ENCODE measurements at places on chromosomes 5 and 9.
A peak's percentile ranks its signal among the peaks of the same experiment; 100 is the strongest.

DNA sequence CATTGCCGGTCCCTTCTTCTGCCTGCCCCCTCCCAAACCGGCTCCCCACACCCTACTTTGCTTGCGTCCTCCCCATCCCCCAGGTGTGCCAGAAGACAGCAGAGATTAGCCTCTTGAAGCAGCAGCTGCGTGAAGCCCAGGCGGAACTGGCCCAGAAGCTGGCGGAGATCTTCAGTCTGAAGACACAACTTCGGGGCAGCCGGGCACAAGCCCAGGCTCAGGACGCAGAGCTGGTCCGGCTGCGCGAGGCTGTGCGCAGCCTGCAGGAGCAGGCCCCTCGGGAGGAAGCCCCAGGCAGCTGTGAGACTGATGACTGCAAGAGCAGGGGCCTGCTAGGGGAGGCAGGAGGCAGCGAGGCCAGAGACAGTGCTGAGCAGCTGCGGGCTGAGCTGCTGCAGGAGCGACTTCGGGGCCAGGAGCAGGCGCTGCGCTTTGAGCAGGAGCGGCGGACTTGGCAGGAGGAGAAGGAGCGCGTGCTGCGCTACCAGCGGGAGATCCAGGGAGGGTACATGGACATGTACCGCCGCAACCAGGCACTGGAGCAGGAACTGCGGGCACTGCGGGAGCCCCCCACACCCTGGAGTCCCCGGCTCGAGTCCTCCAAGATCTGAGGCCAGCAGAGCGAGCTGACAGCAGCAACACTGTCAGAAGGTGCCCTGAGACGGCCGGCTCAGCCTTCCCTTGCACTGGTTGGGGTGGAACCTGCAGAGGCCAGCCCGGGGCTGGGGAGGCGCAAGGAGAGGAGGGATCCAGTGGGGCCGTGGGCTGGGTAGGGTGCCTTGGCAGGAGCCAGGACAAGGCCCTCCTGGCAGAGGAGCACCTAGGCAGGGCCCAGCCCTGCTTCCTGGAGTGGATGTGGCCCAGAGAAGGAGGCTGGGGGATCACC, 8.3 kb downstream of the N4BP3 start:
- DNase-seq = no peak

DNA sequence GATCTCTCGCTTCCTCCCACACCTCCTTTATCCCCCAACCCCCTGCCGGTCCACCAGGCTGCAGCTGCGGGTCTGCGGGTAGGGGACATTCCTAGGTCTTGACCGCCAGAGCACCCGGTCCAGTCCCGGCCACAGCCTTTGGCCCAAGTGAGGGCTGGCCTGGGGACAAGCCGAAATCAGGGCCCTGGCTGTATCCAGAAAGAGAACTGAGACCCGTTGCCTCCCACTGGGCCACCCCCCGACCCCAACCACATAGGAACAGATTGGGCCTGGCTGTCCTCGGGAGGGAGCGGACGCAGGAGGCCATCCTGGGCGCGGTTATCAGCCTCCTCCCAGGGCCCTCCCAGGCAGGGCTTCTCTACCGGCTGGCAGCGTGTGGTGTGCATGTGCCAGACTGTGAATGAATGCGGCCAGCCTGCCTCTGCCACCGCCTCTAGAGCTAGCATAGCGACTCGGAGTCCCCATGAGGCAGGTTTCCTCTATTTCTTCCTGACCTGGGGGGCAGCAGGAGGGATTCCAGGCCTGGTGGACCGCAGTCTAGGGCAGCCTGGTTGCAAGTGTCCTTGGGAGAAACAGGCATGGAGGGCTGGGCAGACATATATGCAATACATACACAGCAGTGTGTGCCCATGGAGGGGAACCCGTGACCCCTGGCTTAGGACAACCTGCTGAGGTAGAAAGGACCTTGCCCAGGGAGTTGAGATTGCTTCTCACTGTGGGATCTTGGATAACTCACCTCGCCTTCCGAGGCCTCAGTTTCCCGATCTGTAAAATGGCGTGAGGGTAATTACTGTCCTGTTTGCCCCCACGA, 1.2 kb downstream of the N4BP3 start:
- peak; percentile 37 for DNase-seq

GRCh38 chr9:110753731-110754231, 85.2 kb downstream of the MUSK start:
- no peak for DNase-seq

- no peak for DNase-seq
Measured at GRCh38 chr9:23542438-23542837, 283.6 kb downstream of the ELAVL2 start.

DNA sequence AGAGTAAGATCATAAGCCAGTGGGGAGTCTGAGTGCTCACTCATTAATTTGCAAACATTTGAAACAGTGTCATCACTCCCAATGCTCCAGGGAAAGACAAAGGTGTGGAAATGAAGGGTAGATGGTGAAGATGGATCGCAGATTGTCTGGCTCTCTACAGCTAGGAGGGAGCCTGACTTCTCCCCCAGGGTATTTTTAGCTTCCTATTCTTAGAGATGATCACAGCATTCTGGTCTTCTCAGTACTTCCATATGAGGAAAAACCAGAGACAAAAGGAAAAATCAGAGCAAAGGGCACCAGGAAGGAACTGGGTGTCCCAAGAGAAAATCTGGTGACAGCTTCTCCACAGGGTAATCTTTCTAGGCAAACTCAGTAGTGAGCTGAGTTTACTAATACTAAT, 401.9 kb upstream of the GRIA1 start:
- no peak for DNase-seq

GRCh38 chr9:126615245-126615790, 1.6 kb downstream of the LMX1B start:
- DNase-seq = peak; percentile 64

DNA sequence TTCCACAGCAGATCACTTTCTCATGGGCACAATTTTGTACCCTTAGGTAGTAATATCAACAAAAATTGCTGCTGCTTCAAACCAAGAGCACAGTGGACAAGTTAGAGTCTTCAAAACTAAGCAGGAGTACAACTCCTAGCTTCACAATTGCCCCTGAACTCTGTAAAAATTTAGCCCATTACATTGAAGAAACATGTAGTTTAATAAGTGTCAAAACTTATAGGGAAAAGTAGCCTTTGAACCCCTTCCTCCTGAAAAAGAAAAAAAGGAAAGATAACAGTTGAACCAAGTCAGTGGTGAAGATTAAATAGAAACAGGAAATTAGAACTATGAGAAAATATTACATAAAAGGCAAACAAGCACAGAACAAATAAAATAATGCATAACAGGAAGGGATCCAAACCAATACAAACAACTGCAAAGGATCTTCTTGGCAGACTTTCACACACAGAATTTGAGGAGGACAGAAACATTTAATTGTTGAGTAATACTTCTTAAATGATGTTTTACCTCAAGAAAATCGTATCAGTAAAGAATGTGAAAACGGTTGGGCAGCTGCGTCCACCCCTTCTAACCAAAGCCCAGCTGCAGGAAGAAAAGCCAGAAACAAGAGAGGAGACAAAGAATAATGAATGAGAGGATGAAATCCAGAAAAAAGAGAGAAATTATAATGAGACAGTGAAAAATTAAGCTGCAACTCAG, 636.0 kb downstream of the NR2F1-AS1 start:
- DNase-seq = no peak

GRCh38 chr5:72246954-72247442, 73.0 kb downstream of the MRPS27 start:
- DNase-seq = no peak

DNA sequence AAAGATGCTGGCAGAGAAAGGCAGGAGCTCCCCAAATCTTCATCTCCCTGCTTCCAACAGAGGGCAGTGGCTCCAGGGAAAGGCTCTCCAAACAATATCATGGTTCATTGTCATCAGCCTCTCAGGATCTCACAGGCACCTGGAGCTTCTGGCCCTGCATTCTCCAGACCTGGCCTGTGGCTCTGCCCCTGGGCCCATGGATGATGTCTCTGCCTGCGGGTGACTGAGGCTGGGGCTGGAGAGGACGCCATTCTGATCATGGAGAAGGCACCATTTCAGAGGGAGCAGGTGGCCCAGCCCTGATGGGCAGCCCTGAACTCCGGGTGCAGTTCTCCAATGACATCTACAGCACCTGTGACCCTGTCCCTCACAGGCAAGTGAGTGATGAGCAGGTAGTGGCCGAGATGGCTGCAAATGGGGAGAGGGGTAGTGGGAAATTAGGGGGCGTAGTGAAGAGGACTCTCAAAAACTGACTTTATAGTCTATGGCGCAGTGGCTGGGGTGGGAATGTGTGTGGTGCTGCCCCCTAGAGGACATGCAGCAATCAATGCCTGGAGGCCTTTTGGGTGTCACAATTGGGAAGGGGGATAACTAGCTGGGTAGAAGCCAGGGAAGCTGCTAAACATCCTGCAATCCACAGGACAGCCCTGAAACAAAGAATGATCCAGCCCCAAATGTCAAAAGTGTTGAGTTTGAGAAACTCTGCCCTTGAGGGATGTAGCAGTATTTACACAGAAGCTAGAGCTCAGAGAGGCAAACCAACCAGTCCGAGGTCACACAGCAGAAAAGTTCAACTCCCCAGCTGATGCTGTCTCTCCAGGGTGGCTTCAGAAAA, 3.2 kb downstream of the SH3PXD2B start:
- peak; percentile 18 for DNase-seq

GRCh38 chr9:105541838-105542237, 16.1 kb upstream of the FKTN start:
- peak; percentile 27 for DNase-seq
